ENCODE measurements at places on chromosomes 2 and 18. TPM values are rescaled to one million over a fixed set of nuclear protein-coding genes. Genes with fewer than 3 reads are reported as not detected.

Gene CHN1
- 58.7 TPM for total RNA-seq

Gene VAMP5
- 0.50 TPM for total RNA-seq

Gene TUBA3D
- not detected for total RNA-seq

Gene NFATC1
- total RNA-seq: 2.4 TPM

Gene TNFRSF11A
- total RNA-seq: 0.16 TPM

Gene TFCP2L1
- total RNA-seq: not detected

Gene RUFY4
- not detected for total RNA-seq

Gene PLEKHM3
- 6.9 TPM for total RNA-seq

Gene SERPINB3
- total RNA-seq: not detected

Gene DCDC2C
- not detected for total RNA-seq

Gene IAH1
- 42.7 TPM for total RNA-seq

Gene SLC9A4
- not detected for total RNA-seq

Gene TANC1
- total RNA-seq: 13.2 TPM

Gene RNF144A
- total RNA-seq: 49.6 TPM

Gene DYNAP
- total RNA-seq: not detected

Gene GPR45
- 0.30 TPM for total RNA-seq

Gene DNAH6
- 2.8 TPM for total RNA-seq

Gene SLC16A14
- total RNA-seq: 14.2 TPM

Gene SLC35G4
- total RNA-seq: not detected

Gene WDR12
- 71.1 TPM for total RNA-seq

Gene GALNT13
- 7.4 TPM for total RNA-seq

Gene ACMSD
- not detected for total RNA-seq

Gene NABP1
- 8.9 TPM for total RNA-seq

Gene FBLN7
- total RNA-seq: 21.4 TPM

Gene ANKRD30BL
- not detected for total RNA-seq

Gene CHRNA1
- total RNA-seq: not detected

Gene KRTCAP3
- total RNA-seq: 6.9 TPM

Gene VWA3B
- total RNA-seq: not detected

Gene EGR4
- total RNA-seq: not detected

Gene ZNF892
- 20.2 TPM for total RNA-seq

Gene ADD2
- 31.8 TPM for total RNA-seq

Gene METAP1D
- 11.0 TPM for total RNA-seq

Gene TRIM54
- not detected for total RNA-seq

Gene TMEM163
- 0.71 TPM for total RNA-seq

Gene AQP12B
- not detected for total RNA-seq

Gene ACYP2
- total RNA-seq: 5.9 TPM

Gene HOXD10
- not detected for total RNA-seq

Gene CCDC93
- 46.6 TPM for total RNA-seq

Gene ACTR2
- 217 TPM for total RNA-seq

Gene RANBP2
- total RNA-seq: 73.9 TPM

Gene UGGT1
- 59.1 TPM for total RNA-seq

Gene LOXL3
- 28.3 TPM for total RNA-seq

Gene GREB1
- total RNA-seq: 143 TPM

Data from neural crest cell (in vitro differentiated cells).